ENCODE measurements at places on chromosomes 6 and 20.

DNA sequence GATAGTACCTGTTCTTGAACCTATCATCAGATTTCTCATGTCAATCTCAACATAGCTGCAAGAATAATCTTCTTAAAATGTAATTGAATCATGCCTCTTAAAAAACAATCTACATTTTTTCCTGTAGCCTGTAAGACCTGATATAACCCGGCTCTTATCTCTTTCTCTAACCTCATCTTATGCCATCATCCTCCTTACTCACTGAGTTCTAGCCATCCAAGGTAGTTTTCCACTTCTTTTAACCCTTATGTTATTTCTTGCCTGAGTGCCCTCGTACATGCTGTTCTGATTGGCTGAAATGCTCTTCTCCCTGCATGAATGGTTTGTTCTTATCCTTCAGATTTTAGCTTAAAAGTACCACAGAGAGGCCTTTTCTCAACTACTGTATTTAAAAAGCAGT is 16.4 kb downstream of the SLC17A5 start:
- no peak for DNase-seq

- no peak for DNase-seq
Measured at GRCh38 chr6:159038914-159039884, 5.6 kb downstream of the TAGAP start.

GRCh38 chr6:19945843-19946358 is 108.7 kb downstream of the ID4 start:
- no peak for DNase-seq

GRCh38 chr6:133567636-133568035 is 321.3 kb upstream of the TCF21 start:
- no peak for DNase-seq

DNA sequence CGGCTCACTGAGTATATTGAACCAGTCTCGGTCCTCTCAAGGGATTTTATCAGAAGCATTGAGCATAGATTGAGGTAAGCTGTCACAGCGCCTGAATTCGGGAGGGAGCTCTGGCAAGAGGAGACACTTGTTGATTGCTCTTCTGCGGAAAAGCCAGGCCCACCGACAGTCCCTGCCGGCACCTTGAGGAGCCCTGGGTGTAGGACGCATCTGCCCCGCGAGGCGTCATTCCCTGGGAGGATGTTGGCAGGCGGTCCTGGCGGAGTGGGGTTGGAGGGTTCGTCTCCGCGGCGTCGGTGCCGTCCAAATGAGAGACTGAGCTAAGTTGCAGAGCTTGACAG is 843 bp downstream of the FBXO9 start:
- peak; percentile 14 for DNase-seq

GRCh38 chr20:18394363-18394762 is 72.5 kb downstream of the DZANK1 start:
- no peak for DNase-seq

DNA sequence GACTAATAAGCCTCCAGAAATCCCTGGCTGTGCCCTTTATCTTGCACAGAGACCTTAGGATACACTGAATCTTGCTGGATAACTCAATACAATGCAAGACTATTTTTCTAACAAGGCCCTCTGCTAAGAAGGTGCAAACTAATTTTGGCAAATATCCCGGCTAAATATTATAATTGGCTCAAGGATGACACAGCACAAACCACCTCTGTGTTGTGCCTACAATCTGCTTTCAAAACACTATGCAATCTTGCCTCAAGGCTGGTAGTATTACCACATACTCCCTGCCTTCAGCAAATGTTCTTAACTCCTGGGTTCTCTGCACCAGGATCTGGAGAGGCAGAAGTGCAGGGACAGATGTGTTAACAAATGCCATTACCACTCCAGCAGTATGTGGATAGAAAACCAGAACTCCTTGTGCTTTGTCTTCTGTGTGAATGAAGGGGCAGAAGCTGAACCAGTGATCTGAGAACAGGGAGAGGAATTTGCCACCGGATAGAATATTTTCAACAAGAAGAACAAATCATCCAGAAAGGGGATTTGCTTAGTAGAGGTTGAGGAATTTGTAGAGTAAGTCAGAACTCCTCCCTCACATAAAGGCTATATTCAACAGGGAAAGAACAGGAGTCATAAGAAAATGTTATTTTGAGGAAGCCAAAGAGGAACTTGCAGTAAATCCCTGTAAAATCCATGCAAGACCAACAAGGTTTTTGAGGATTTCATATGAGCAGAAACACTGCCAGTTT is 74.1 kb upstream of the SLC4A11 start:
- DNase-seq: no peak

GRCh38 chr6:128719786-128720185 is 163.2 kb upstream of the LAMA2 start:
- DNase-seq: no peak

DNA sequence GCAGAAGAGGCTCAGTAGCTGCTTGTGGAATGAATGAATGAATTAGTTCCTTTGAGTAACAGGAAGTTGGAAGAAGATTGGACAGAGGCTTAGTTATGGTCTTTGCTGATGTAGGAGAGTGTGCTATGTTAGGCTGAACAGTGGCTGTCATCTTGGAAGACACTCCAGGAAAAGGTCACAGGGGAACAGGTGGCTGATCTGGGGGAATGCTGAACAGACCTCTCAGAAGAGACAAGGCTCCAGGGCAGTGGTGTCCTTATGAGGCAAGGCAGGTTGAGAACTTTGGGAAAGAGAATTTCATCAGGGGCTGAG is 62.3 kb downstream of the UTRN start:
- no peak for DNase-seq

DNA sequence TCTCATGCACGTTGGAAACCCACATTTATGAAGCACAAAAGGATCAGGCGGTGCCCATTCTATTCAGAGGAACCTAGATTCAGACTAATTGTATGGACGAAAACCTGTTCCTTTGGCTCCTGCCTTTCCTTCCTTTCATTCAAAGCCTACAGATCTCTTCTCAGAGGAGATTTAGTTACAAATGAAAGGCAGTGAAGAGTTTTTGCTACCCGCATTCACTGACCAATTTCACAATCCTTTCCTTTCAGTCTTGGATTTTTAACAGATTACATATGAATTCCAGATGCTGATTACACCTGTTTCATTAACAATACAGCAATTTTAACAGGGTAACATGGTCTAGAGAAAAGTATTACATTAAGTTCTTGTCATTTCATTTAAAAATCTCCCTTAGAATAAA is 32.0 kb downstream of the TMEM242 start:
- no peak for DNase-seq
